ENCODE measurements at places on chromosomes 4 and X.

DNA sequence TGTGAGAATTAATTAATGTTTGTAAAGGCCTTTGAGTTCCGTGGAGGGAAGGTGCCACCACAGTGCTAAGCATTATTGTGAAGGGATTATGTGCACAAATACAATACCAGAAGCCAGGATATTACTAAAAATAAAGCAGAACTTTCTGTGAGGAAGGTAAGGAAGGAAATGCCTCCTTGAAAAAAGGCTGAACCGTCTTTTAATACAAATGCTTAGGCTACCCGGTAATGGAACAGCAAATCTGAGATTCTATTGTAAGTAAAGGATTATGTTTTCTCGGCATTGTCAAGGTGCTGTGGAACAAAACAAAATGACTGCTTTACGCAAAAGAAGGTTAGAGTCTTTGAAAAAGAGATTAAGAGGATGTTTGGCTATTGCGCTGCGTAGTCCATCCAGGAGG lies 57.9 kb upstream of the SPRY1 start:
- no peak for DNase-seq

DNA sequence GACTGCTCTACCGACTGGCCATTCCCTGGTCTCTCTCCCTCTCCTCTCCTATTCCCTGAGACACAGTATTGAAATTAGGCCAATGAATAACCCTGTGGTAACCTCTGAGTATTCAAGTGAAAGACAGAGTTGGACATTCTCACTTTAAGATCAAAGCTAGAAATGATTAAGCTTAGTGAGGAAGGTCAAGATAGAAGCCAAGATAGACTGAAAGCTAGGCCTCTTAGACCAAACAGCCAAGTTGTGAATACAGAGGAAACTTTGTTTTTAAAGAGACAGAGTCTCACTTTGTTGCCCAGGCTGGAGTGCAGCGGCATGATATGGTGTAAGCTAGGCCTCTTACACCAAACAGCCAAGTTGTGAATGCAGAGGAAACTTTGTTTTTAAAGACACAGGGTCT lies 64.6 kb downstream of the KDM6A start:
- no peak for DNase-seq

- DNase-seq = no peak
These were observed 823.2 kb downstream of the CCSER1 start for GRCh38 chr4:90950385-90950841.

DNA sequence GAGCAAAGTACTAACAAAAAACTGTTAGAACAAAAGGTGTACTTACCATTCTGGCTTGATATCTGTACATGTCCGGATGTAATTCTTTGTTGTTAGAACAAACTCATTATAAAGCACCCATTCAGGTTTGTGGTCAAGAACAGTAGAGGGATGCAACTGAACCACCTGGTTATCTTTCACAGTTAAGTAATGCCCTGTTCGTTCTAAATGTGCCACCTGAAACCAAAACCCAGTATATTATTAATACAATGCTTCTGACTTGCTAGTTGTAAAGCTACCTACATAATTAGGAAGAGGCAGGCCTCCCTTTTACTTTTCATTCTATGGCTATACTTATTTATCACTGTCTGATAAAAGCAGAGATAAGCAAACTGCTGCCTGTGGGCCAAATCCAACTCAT lies 54.8 kb downstream of the DHX15 start:
- no peak for DNase-seq

- no peak for DNase-seq
These were observed 76.0 kb upstream of the FAM47B start for GRCh38 chrX:34866646-34867045.

DNA sequence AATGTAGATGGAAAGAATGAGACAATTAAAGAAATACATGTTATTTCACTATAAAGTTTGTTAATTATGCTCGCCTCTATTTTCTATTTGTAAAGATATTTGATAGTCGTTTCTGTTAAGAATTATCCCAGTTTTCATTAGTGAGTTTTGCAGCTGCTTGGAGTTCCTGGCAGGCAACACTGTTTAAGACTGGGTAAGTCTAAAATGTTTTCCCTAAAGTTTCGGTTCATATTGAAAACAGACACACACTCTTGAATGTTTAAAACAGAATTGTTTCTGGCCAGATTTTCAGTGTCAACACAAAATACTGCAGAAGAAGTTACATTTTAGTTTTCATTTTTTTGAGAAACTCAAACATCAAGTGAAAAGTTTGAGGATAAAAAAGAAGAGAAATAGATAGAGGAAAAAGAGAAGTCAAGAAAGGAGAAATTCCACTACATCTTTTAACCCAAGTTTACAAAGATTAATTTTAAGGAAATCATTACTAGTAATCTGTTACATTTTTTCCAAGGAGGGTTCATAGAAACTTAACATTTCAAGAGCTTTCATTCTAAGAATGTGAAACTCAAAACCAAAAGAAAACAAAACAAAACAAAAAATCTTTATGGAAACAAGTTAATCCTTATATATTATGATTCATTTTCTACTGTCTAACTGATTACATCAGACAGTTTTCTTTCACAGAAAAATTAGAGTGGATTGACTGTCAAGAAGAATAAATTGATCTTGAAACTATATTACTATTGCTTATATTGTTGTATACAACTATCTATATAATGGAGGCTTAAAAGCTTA lies 305.5 kb downstream of the FAT4 start:
- no peak for DNase-seq

GRCh38 chr4:186593587-186593973 lies 38.2 kb upstream of the MTNR1A start:
- peak; percentile 46 for DNase-seq

- no peak for DNase-seq
These were observed 340.1 kb upstream of the FSTL5 start for GRCh38 chr4:162503868-162504267.

GRCh38 chr4:8021796-8022195 lies 82.1 kb upstream of the AFAP1 start:
- no peak for DNase-seq

GRCh38 chrX:22203186-22203585 lies 69.5 kb upstream of the CBLL2 start:
- DNase-seq = no peak

- peak; percentile 20 for DNase-seq
These were observed 171.5 kb upstream of the FRG1 start for GRCh38 chr4:189769131-189769530.

GRCh38 chr4:2103843-2104547 lies 44.9 kb downstream of the NAT8L start:
- DNase-seq = no peak

DNA sequence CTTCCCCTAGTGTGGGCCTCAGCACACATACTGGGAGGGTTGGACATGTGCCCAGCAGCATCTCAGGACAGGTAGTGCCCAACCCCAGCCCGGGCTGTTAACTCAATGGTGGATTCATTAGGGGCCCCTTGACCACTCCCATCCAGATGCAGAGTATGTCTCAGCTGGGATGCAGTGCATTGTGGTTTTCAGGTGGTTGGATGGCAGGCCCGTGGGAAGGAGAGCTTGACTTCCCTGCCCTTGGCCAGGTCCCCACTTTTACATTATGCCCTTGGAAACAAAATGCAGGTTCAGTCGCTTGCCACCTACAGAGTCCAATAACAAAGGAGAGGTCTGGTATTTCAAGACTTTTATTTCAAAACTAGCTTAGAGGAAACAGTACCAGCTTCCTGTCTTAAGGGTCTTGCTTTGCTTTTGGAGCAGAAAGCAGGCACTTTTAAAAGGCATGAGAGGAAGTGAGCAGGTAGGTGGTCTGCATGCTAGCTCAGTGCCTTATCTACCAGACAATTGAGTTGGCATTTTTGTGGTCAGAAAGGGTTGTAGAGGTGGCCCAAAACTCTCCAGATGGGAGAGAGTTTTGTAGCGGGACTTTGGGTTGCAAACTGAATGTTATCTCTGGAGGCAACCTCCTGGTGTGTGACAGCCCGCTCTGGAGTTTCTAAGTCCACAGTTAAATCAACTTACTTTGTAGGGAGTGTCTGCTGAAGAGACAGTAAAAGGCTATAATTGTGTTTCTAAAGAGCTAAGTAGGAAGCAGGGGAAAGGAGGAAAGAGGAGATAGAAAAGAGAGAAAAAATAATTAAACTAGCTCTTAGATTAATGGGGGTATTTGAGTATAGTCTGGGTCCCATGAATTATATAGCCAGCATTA lies 171.0 kb downstream of the GALNTL6 start:
- no peak for DNase-seq

- DNase-seq = no peak
These were observed 1274.7 kb downstream of the ADGRL3 start for GRCh38 chr4:62474802-62475201.

DNA sequence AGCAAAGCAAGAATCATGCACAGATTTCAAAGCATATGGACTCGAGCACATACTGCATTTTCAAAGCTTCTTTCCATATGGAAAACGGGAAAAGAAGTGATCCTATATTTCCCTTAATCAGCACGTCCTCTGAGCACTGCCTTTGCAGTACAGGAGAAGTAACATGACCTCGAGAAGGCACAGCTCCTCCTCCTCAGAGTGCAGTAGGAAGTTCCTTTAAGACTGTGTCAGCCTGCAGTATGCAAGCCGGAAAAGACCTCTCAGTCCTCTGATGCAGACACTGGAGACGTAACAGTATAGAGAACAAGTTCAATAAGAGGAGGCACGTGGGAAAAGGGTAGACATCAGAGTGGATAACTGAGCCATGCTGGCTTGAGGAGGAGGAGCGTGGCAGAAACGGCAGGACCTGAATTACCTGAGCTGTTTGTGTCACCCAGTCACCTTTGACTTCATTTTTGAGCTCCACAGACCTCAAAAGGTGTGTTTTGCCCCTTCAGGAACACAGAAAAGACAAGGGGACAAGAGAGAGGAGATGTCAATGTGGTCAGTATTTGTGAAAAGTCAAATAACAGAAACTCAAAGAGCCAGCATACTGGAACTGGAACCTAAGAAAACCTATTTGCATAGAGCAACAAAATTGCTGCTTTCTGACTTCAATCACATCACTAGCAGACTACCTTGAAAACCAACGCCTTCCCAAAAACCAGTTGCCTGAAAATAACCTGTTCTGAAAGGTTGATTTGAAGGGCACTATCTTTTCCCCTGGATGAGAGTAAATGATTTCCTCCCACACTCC lies 20.8 kb downstream of the IRF2 start:
- DNase-seq = peak; percentile 61

GRCh38 chr4:152089584-152089983 lies 328.8 kb upstream of the GATB start:
- no peak for DNase-seq

GRCh38 chr4:137541876-137542646 lies 9.8 kb upstream of the PCDH18 start:
- DNase-seq = no peak

- DNase-seq = no peak
These were observed 104.1 kb downstream of the PHF8 start for GRCh38 chrX:53940180-53940579.

DNA sequence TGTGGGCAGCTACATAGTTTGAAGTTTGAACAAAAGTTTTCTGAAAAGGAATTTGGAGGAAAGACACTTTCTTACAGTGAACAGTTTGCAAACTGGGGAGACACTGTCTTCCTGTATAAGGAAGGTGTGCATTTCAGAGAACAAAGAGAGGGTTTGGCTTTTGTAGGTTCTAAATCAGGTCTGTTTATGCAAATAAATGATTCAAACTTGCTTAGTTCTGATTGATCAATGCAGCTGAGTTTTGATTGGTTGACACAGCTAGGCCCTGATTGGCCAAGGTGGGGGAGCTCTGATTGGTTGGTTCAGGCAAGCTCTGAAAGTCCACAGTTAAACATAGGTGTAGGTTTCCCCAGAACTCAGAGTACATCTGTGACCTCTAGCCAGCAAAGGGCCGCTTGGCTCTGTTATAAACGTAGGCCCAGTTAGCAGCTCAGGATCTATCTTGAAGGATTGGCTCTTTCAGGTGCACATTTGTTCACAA lies 63.0 kb upstream of the ENPP6 start:
- no peak for DNase-seq

DNA sequence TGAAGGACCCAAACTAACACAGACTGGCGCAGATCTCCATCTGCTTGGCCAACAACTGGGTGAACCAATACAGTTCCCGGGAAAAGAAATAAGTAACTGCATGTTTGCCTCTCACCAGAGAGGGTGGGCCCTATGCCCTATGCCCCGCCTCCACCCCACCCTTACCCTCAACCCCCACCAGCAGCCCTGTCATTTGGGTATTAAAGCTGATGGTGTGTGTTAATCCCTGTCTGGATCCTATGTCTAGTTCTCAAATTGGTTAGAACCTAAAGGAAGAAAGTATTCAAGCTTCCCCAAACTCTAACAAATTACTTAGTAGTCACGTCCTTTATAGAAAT lies 19.0 kb downstream of the SMPX start:
- no peak for DNase-seq

DNA sequence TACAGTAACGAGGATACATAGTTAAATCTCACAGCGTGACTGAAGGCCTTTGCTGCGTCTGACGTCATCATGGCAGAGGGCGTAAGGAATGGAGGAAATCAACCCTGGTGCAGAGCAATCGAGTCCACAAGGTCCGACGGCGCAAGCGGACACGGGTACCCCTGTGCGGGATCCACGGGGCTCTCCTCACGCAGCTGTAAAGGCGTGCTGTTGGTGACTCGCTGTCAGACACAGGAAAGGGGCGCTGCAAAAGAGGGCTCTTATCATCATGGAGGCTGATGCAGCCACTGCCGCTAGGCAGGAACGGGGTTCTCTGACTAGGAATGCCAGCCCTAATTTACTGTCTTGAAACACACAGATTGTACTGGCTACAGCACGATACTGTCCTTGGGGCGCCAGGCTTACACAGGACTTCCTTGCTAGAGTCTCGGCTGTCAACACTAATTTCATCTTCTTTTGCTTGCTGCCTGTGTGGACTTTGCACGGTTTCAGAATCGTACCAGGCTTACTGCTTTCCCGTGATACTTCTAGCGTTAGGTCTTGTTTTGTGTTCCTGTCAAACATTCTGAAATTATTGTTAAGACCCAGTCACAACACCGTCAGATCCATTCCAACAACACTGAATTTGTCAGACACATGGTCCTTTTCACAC lies 13.6 kb downstream of the RNF212 start:
- no peak for DNase-seq

DNA sequence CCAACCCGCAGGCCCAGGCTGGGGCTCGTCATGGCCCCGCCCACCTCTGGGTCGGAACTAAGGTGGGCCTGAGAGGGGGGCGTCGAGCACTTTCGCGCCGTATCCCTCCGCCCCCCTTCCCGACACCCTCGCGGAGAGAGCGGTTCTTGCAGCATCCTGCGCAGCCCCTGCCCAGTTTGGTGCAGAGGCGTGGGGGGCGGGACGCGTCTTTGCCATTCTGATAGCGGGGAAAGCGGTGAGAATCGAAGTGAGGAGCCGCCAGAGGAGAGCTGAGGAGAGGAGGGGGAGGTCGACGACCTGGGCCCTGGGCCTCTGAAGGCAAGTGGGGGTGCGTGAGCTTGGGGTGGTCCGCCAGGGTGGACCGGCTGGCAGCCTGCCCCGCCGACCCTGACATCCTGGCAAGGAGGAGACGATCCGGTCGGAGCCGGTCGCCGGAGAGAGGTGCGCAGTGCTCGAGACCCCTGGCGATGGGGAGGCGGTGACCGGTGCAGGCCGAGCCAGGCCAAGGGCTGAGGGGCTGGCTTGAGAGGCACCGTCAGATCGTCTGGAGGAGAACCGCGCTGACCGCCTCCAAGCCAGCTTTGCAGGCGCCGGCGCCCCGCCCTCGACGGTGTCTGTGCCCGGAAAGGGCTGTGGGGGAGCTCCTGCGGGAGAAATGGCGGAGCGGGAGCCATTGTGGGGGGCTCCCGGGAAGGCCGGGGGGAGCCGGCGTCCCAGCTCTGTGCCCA lies 25.5 kb downstream of the GPRASP3 start:
- no peak for DNase-seq

- no peak for DNase-seq
These were observed 18.0 kb upstream of the SPARCL1 start for GRCh38 chr4:87547016-87547708.

GRCh38 chr4:79057772-79058171 lies 118.5 kb upstream of the PAQR3 start:
- DNase-seq = no peak

GRCh38 chr4:150358691-150359090 lies 223.3 kb upstream of the MAB21L2 start:
- no peak for DNase-seq

Measured in T47D (cell line).